ENCODE measurements at places on chromosomes 6 and 20.

- no peak for DNase-seq
Observed at GRCh38 chr20:49965781-49966305, 16.9 kb upstream of the SNAI1 start.

GRCh38 chr20:25205277-25206062, 10.0 kb downstream of the ENTPD6 start:
- DNase-seq: no peak

GRCh38 chr20:31853481-31853880, 8.1 kb upstream of the FOXS1 start:
- no peak for DNase-seq

- DNase-seq: no peak
Observed at GRCh38 chr6:44078827-44079671, 48.2 kb downstream of the MRPL14 start.

DNA sequence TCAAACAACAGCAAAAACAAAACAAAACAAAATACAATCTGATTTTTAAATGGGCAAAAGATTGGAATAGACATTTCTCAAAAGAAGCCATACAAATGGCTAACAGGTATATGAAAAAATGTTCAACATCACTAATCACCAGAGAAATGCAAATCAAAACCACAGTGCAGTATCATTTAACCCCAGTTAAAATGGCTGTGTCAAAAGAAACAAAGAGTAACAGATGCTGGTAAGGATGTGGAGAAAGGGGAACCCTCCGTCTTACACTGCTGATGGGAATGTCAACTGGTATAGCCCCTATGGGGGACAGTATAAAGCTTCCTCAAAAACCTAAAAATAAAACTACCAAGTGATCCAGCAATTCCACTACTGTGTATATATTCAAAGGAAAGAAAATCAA, 10.9 kb upstream of the NELFCD start:
- no peak for DNase-seq

GRCh38 chr6:20379231-20379630, 22.4 kb upstream of the E2F3 start:
- no peak for DNase-seq

DNA sequence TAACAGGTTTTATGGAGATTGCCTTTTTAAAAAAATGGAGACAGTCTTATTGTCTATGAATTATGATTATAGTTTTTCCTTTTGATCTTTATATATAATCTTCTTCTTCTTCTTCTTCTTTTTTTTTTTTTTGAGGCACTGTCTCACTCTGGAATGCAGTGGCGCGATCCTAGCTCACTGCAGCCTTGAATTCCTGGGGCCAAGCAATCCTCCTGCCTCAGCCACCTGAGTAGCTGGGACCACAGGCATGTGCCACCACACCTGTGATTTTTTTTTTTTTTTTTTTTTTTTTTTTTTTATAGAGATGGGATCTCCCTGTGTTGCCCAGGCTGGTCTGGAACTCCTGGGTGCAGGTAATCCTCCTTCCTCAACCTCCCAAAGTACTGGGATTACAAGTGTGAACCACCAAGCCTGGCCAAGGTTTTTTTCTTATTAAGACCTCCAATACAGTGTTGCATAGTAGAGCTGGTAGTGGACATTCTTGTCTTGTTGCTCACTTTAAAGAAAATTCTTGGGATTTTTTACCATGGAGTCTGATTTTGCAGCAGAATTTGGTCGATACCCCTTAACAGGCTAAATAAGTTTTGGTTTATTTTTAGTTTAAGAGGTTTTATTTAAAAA, 46.5 kb downstream of the STK4 start:
- peak; percentile 72 for DNase-seq

DNA sequence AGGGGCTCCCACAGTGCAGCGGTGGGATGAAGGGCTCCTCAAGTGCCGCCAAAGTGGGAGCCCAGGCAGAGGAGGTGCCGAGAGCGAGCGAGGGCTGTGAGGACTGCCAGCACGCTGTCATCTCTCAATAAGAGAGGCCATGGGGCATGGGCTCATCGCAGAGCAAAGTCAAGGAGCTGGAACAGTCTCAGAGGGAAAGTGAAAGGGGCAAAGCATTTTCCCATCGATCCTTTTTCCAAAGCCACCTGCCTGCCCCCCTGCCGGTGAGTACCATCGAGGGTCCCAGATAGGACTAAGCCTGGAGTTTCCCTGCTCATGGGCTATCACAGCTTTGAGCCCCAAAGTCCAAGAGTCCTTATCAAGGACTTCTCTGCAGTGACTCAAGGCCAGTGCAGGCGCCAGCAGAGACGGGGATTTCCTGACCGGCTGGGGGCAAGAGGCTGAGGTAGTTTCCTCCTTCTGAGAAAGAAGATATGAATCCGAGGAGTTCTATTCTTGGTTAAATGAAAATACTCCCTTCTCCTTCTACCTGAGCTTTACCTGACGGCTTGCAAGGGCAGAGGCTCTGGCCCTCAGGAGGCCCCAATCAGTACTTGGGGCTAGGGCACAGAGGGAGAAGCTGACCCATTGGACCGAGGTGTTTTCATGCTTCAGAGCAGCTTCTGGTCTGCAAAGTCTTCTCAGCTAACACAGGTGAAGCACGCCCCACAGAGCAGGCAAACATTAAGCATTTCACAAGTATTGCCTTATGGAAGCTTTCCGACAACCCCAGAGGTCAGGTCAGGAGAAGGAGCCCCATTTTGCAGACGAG, 22.6 kb downstream of the ETV7 start:
- DNase-seq: peak; percentile 77

DNA sequence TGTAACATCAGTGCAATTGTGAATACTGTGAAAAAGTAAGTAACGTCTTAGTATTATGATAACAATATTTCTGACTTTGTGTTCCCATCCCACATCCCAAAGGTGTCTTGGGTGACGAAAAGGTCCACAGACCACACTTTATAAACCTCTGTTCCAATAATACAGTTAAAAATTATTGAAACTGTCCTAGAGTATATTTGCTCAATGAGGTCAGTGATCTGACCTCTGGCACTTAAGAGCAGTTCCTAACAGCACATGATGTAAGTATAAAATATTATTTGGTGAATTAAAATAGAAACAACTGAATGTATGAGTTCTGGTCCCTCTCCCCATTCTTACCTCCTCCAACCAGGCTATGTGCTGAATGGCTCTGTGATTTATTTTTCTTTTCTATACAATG, 566.4 kb upstream of the MMS22L start:
- no peak for DNase-seq

- no peak for DNase-seq
Observed at GRCh38 chr6:164010441-164011103, 596.1 kb downstream of the QKI start.

GRCh38 chr6:85065831-85066230, 301.4 kb upstream of the TBX18 start:
- no peak for DNase-seq

DNA sequence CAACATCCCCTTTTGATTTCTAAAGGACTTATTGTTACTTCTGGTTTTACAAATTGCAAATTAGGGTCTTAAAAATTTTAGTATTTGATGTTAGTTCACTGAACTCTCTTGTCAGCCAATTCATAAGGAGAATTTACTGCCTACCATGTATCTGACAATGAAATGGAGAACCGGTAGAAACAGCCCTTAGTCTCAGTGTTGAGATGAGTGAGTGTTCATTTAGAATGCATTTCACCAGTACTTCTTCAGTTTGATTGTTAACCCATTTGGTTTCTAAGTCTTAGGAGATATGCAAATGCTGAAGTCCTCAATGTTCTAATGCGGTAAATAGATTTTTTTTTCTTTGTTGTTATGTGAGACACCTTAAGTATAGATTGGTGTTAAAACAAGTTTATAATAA, 616.3 kb upstream of the FLRT3 start:
- DNase-seq: no peak

- no peak for DNase-seq
Observed at GRCh38 chr6:125136378-125136777, 17.2 kb upstream of the TPD52L1 start.

- no peak for DNase-seq
Observed at GRCh38 chr6:103167345-103168071, 1692.2 kb downstream of the HACE1 start.

GRCh38 chr20:53201588-53201987, 229.4 kb downstream of the TSHZ2 start:
- no peak for DNase-seq

- DNase-seq: peak; percentile 93
Observed at GRCh38 chr6:22613695-22614094, 44.3 kb downstream of the HDGFL1 start.

GRCh38 chr20:21518292-21518991, 4.6 kb upstream of the NKX2-2 start:
- no peak for DNase-seq

DNA sequence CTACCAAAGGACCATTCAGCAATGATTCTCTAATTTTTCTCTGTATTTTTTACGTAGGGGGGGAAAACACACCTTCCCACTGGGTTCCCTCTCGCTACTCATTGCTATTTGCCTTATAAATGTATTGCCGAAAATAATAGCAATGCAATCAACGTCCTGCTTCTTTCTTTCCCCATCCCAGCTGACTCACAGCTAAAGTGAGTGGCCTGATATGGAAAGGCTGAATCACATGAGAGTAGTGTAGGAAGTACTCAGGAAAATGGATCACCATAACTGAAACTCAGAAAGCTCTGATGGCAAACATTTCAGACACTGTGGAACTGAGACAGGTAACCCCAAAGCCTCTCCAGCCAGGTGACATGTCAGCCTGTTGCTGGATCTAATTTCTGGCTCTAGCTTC, 49.3 kb upstream of the SRPK1 start:
- DNase-seq: peak; percentile 84

- DNase-seq: no peak
Observed at GRCh38 chr6:101918471-101918870, 525.0 kb downstream of the GRIK2 start.

DNA sequence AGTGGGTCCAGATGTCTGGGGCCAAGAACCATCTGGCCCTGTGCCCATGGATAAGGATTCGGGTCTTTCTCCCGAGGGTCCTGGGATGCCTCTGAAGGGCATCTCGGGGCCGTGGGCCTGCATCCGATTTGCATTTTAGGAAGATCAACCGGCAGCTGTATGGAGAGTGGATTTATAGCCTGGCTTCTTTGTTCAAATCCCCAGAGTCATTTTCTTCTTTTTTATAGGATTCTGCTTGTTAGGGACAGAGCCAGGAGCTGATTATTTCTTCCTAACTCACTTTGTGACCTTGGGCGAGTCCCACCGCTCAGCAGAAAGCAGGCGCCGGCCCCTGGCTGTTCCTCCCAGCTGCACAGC, 52.9 kb upstream of the APCDD1L start:
- no peak for DNase-seq

- DNase-seq: no peak
Observed at GRCh38 chr6:107801173-107801886, 22.8 kb downstream of the SCML4 start.

- no peak for DNase-seq
Observed at GRCh38 chr6:75301088-75301487, 16.5 kb upstream of the TMEM30A start.

GRCh38 chr6:842141-842540, 149.2 kb upstream of the EXOC2 start:
- DNase-seq: peak; percentile 76

DNA sequence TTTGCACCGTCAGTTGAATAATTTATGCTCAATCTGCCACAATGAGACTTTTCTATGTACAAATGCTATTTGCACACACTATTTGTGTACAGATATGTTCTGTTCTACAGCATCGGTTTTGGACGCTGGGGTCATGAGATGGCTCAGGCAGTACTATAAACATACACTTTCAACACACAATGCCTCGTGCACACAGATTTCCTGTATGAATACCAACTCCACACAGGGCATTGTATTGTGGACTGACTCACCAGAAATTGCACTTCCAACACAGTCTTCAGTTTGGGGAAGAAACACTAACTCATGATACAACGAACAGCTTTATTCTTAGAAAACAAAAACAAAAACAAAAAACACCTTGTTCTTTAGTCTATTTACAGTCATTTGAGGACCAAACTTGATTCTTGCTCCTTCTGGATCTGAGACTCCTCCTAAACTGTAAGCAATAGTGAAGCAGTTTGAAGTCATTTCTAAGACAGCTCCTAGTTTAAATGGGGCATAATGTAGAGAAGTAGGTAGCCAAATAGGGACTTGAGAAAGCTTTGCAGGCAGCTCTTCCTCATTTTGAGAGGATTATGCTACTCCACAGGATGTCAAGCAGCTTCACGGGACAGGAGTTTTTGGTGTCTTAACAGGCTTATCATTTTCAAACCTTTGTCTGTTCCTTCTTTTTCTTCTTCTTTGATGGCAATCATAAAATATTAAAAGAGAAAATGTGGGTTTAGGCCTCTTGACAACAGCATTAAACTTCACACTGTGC, 33.7 kb downstream of the GJA10 start:
- DNase-seq: peak; percentile 63

GRCh38 chr20:432208-432607, 24.1 kb downstream of the RBCK1 start:
- no peak for DNase-seq

- no peak for DNase-seq
Observed at GRCh38 chr6:51550243-51550642, 537.2 kb downstream of the PKHD1 start.

DNA sequence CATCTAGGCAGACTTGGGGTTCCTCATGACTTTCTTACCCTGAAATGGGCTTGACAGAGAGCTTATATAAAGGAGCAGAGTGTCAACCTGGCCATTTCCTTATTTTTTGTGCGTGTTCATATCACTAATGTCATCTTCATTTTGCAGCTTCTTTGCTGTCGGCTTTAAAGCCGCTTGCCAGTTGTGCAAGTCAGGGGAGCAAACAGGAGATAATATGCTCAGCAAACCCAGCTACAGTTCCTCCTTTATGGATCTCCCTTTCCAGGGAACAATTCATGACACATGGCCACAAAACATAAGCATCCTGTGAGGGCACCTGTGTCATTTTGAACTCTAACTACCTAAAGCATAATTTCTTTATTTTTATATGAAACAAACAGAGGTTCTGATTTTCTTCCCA, 6.5 kb upstream of the TUBB2B start:
- no peak for DNase-seq

- DNase-seq: no peak
Observed at GRCh38 chr6:131898718-131899117, 52.5 kb downstream of the CCN2 start.

- DNase-seq: no peak
Observed at GRCh38 chr20:15155848-15156401, 818.5 kb upstream of the FLRT3 start.

DNA sequence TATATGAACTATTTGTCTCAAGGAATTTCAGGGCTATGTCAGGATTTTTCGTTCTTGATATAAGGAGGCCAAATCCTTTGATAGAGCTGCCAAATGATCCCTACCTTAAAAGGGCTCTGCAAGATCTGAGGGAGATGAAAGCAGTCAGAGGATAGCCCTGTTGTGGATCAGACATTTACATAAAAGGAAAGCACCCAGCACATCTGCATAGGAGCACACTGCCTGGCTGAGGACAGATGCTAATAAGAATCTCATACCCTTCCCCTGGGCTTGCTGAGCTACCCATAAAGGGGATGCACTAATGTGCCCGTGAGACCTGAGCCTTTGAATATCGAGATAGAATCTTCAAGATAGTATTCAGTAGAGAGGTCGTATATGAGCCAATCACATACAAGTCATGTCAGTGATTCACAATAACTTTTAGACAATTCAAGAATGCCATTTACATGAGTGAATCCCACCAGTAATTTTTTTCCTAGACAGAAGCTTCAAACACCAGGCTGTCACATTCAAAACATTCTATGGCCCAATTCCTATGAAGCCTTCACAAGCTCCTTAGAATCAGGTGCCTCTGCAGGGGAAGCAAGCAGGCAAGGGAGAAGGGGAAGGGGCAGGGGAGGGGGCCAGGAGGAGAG, 71.1 kb downstream of the STMND1 start:
- peak; percentile 12 for DNase-seq
